CMK (cell line): ENCODE measurements at places on chromosomes 1 and 21.

DNA sequence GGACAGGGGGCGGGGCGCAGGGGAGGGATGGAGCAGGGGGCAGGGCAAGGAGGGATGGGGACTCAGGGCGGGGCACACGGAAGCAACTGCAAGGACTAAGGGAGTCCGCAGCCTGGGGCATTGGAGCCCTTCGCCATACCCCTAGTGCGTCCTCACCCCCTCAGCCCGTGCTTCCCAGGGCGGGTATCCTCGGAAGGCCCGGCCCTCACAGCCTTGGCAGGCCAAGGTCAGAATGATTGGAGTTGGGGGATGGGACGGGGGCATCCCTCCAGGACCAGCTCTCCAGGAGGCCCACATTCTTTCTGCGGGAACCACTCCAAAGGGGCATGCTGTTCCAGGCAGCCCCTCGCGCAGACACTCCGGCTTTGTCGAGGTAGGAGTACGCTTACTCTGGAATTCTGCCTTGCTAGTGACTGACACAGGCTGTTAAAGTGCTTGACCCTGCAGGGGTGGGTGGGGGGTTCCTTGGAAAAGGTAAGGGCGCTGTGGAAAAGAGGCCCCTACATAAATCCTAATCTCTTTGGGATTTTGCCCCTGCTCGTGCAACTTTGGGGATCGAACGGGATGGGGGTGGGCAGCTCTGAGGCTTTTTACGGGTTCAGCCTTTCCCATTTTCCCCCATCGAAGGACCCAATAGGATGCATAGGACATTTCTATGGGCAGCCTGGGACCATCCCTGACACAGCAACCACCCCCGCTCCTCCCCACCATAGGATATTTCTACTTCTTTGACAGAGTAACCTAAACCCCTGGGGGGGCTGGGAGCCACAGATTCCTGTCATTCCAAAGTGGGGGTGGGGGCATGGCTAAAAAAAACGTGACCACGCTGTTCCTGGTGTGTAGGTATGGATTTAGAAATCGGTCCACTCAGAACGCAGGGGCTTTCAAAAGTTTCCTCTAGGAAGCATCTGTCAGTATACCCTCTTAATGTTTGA lies 738 bp upstream of the TRIM11 start:
- no peak for DNase-seq

DNA sequence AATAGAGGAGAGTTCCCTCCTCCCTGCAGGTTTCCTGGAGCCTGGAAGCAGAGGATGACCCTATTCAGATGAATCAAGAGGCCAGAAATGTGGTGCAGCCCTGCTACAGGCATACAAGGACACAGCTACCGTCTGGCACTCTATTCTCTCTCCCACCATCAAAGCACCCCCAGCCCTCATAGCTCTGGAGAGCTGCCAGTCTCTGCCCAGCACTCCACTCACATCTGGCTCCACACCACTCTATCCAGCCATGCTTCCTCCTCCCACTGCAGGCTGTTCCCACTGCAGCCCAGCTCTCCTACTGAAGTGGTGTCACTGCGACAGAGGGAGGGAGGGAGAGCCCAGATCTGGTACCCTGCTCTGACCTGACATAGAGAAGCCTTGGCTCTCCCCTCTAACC lies 18.4 kb downstream of the SYT2 start:
- no peak for DNase-seq

DNA sequence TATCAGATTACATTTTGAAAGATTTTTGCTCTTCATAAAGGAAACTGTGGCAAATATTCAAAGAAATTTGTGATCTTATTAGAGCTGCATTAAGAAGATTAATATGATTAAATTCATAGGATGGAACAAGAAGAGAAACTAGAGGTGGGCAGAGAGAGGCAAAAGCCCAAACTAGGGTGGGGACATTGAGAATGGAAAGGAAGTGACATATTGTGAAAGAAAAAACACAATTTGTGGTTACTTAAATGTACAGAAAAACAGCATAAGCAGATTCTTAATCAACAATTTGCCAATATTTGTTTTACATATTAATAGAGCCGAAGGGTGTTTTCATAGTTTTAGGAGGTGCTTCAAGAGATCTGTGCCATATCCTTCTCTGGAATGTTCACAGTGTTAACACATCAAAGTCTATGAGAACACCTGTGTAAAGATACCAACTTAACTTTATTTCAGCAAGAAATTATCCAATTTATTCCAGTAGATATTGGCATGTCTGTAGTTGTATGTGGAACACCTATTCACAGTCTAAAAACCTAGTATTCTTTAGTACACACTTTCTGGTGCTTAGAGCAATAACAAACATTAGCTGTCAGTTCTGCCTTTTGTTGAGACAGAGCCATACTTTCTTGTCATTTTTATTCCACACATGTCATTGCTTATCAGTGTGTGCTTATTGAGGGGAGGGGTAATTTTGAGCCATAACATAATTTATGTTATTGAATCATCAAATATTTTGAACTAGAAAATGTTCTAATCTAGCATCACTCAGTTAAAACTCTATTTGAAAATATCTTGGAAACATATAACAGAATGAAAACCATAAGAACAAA lies 401.5 kb downstream of the PTPRC start:
- no peak for DNase-seq

GRCh38 chr1:14941864-14942263 lies 211.7 kb upstream of the TMEM51 start:
- DNase-seq, result no peak

DNA sequence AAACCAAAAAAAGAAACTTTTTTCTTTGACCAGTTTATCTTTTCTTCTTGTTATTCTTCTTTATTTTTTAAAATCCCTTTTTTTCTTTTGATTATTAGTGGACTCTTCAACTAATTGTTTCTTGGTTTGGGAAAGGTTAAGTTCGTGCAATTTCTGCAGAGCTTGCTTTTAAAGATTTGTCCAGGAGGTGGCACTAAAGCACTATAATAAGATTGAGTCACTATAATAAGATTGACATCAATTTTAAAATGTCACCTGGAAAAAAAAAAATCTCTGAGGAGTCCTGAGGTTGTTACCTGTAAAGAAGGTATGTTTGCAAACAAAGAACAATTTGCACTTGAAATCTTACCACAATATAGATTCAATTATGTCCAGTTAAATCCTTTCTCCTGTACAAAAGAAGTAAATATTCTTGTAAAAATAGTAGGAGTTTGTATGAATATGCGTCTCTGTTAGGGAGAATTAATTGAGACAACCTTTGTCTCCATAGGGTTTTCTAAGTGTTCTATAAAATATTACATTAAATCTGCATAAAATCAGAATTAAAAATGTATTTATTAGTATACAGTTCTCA lies 166.7 kb downstream of the ADGRL4 start:
- no peak for DNase-seq

- DNase-seq, result no peak
These were observed at the start of gene ANKRD65 for GRCh38 chr1:1421147-1421906. TSS of gene ANKRD65 (minus strand) at chr1:1421276. CDS start at chr1:1421005, 271 bp downstream.

DNA sequence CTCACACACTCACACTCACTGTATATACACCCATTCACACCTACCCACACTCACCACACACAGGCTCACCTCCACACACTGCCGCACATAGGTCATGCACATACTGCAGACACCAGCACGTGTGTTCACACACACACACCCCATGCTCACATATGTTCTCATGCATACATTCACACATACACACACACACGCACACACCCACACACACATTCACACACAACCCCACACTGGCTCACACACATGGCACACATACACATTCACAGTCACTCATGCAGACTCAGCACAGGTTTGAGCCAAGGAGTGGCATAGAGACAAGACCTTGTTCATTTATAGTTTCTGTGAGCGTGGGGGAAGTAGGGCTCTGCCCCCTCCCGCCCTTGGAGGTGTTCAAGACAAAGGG lies 41.1 kb upstream of the SLC30A1 start:
- DNase-seq, result no peak

DNA sequence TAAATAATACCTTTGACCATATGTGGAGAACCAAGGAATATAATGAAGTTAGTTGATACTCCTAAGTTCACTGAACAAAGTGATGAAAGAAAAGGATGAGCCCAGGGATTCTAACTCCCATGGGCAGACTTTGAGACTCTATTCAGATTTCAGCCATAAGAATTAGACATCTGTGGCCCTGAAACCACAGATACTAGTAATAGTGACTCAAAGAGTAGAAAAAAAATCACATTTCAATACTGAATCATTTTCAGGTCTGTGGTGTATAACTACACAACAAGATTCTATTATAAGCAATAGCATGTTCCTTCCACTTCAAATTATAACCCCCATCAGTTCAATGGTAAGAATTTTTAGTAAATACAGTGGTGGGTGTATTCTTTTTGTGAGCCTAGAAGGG lies 16.4 kb upstream of the F13B start:
- DNase-seq, result no peak

DNA sequence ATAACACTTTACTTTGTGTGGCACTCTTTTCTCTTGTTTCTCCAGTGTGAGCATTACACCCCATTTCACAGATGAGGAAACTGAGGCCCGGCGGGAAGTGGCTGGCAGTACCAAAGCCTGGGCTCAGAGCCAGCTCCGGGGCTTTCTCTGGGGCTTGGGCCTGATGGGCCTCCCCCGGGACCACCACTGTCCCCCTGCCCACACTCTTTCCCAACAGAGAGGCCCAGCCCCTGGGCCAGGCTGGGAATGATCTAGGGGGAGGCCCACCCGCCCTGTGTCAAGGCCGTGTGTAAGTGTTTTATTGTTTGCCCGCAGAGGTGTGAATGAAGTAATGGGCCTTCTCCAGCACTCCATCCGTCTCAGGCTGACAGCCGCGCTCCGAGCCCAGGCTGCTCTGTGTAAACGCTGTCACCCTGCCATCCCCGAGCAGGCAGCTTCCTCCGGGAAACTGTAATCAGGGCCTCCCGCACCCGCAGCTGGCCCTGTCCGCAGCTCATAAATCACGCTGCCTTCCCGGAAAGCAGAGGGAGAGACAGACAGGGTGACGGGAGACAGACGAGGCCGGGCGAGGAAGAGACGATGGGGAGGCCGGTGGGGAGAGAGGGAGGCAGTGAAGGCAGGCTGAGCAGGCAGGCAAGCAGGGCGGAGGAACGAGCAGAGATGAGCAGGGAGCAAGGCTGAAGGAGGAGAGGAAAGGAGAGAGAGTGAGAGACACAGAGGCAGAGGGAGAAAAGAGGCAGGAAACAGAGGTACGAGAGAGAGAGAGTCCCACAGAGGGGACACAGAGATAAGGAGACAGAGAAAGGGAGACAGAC lies 109.7 kb upstream of the ZBTB40 start:
- no peak for DNase-seq

GRCh38 chr1:6301526-6301925 lies 40.6 kb upstream of the GPR153 start:
- no peak for DNase-seq

- DNase-seq, result no peak
These were observed 53.8 kb downstream of the PCNX2 start for GRCh38 chr1:233241759-233242158.

- peak; percentile 50 for DNase-seq
These were observed 458 bp upstream of the ALPL start for GRCh38 chr1:21508580-21509350.

DNA sequence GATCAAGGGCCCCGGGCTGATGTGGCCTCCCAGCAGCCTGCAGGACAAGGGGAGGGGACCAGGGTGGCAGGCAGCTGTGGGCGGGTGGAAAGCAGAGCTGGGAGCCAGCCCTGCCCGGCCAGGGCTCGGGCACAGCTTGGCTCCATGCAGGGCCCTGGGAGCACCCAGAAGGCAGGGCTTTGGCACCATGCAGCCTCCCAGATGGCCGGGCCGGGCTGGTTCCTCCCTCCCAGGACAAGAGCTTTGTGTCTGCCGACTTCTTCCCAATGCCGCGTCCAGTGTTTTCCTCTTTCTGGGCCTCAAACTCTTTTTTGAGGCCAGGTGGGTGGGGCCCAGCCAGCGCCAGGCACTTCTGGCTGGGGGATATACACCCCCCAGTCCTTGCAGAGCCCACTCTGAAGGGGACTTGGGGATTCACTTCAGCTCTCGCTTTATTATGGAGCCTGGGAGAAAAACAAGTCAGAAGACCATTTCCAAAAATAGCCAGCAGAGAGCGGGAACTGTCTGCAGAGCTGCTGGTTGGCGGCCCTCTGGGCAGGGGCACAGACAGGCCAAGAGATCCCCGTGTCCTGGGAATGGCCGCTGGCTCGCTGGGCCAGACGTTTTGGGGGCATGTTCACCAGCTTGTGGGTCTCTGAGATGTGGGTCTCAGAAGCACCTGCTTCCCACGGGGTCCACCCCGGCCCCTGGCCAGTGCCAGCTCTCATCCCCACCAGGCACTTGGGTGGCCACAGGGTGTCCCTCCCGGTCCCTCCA lies 103.8 kb upstream of the ARHGEF16 start:
- DNase-seq, result no peak

GRCh38 chr1:208089761-208090370 lies 154.3 kb downstream of the PLXNA2 start:
- DNase-seq, result no peak

DNA sequence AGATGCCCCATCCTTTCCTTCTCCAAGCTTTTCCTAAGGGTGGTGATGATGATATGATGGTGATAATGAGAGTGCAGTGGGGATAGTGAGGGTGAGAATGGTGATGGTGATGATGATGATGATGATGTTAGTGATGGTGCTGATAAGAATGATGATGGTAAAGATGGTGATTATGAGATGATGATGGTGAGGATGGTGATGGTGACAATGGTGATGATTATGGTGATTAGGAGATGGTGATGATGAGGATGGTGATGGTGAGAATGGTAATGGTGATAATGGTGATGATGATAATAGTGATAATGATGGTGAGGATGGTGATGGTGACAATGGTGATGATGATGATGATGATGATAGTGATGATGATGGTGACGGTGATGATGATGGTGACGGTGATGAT lies 4.0 kb downstream of the BSND start:
- DNase-seq, result no peak

DNA sequence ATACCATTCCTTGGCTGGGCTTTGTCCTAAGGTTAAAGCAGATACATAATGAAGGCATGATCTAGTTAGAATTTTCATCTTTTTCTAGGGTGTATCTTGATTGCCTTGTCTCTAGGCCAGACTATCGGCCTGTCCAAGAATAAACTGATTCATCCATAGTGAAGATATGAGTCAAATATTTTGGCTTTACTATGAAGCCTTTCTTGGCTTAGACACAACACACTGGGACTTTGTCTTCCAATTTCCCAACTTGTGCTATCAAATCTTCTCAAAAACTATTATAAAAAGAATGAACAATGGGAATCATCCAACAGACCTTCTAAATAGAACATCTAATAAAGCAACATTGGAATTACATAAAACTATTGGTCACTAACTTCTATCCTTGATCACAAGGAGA lies 64.8 kb downstream of the WARS2 start:
- no peak for DNase-seq
